NB4 (cell line): ENCODE measurements at places on chromosomes 5 and 9.

DNA sequence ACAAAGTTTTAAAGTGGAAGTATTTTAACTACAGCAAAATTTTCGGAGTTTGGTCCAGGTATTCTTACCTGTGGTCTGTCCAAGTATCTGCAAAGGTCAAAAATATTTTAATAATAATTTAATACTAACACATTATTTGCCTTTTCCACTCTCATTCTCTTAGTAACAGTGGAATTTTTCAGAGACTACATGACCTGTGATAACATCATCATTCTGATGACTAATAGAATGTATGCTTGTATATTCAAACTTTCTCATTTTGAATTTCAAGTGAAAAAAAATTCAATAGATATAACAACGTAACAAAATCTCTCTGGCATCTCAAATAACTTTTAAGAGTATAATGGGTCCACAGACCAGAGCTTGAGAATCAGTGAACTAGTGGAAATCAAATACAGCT is 78.3 kb downstream of the FBXL17 start:
- no peak for DNase-seq

DNA sequence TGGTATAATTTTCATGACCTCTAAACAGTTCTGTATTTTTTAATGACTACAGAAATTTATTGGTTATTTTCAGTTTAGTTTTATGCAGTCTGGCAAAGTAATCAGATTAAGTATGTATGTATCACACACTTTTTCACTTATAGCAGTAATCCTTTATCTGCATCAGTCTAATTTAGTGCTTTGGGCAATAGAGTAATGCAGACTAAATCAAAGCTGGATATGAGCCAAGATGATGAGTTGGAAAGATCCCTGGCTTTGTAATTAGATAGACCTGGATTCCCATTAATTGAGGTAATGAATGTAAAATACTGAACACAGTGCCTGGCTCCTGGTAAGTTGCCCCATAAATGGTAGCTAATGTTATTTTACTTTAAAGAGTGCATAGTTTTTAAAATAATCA is 215.4 kb upstream of the TLX3 start:
- no peak for DNase-seq

DNA sequence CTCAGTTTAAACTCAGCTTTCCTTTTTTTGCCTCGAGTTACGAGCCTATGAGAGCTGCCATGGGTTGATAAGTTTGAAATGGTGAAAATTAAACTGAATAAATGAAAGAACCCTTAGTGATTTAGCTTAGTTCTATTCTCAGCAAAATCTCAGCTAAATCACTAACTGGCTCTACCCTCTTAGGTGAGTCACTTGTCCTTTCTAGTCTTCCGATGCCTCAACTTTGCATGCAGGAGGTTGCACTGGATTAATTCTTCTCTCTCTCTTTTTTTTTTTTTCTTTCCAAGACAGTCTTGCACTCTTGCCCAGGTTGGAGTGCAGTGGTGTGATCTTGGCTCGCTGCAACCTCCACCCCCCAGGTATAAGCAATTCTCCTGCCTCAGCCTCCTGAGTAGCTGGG is 83.9 kb downstream of the PAPPA start:
- DNase-seq, result no peak

DNA sequence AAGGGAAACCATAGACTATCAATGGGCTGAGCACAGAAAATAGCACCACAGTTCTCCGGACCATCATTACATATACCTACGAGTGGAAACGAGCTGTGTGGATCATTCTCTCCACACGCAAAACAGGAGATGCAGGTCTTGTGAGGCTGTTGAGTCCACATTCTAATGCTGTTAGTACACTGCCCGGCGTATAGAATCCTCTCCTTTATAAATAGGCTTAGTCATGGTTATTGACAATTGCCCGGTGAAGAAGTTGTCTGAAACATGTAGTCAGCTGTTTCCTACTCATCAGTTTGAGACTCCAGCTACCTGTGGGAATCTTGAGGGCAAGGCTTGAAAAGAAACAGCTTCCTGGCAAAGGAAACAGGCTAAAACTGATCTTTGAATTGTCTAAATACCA is 602.0 kb upstream of the EDIL3 start:
- no peak for DNase-seq

GRCh38 chr9:4375424-4376200 is 75.7 kb upstream of the GLIS3 start:
- peak; percentile 62 for DNase-seq

GRCh38 chr5:28822071-28822470 is 1783.7 kb upstream of the CDH9 start:
- no peak for DNase-seq
